Hepatocyte (in vitro differentiated cells): ENCODE measurements at places on chromosomes 1 and 21. TPM values are rescaled to one million over a fixed set of nuclear protein-coding genes. Genes with fewer than 3 reads are reported as not detected.
A peak's percentile ranks its signal among the peaks of the same experiment; 100 is the strongest.

Gene NUP210L
- not detected in 2 replicates for polyA plus RNA-seq

Gene PIGC
- polyA plus RNA-seq, result 43.3 and 47.0 TPM in 2 replicates

Gene PLA2G2D
- polyA plus RNA-seq, result not detected in 2 replicates

DNA sequence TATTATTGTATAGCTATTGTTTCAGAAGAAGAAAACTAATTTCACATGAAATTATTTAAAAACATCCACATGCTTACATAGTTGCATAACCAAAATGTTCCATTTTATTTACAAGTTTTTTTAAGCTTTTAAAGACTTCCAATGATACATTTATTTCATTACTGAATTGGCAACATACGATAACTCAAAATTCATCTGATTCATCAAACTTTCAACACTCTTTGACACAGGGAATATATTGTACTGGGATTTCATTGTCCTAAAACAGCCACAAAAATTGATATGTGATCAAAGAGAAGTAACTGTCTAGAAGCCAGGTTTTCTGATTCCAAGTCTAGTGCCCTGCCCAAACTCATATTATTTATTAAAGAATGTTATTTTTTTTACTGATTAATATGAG is 131.4 kb upstream of the USP24 start:
- no peak for DNase-seq

- peak; percentile 86 for DNase-seq
These were observed 125.7 kb upstream of the CXADR start for GRCh38 chr21:17387030-17387617.

GRCh38 chr1:29903548-29904166 is 667.3 kb downstream of the PTPRU start:
- peak; percentile 12 for DNase-seq

GRCh38 chr1:85449356-85449755 is 15.6 kb downstream of the DDAH1 start:
- no peak for DNase-seq

- peak; percentile 93 for DNase-seq
These were observed 41.8 kb downstream of the GATAD2B start for GRCh38 chr1:153880962-153881361.

GRCh38 chr21:42525676-42526378 is 12.2 kb downstream of the SLC37A1 start:
- DNase-seq, result no peak

- DNase-seq, result no peak
These were observed 12.5 kb downstream of the TRAF3IP3 start for GRCh38 chr1:209768354-209768774.

DNA sequence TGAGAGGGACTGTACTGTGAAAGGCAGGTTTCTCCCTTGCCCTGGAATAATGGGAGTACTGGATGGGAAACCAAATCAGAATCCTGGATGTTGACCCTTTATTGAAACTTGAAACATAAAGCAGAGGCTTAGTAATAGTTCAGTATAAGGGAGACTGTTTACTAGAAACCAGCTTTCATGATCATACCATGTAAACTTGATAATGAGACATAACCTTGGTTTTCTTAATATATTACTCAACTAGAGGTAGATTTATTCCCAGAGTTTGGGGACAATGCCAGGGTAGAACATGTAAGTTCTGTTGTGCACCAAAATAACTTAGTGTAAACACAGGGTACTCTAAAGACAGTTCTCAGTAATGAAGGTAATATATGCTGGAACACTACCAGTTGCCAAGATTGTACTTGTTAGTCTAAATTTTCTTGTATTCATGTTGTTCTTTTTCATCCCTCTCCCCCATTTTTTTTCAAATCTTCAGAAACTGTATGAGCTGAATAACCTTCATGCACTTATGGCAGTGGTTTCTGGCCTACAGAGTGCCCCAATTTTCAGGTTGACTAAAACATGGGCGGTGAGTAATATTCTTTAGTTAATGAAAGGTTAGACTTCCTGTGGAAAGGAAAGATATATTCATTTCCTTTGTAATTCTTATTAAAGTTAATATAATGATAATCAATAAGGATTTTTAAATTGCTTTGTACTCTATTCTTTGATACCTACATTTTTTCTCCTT is 49.6 kb downstream of the ANGPTL1 start:
- DNase-seq, result no peak

DNA sequence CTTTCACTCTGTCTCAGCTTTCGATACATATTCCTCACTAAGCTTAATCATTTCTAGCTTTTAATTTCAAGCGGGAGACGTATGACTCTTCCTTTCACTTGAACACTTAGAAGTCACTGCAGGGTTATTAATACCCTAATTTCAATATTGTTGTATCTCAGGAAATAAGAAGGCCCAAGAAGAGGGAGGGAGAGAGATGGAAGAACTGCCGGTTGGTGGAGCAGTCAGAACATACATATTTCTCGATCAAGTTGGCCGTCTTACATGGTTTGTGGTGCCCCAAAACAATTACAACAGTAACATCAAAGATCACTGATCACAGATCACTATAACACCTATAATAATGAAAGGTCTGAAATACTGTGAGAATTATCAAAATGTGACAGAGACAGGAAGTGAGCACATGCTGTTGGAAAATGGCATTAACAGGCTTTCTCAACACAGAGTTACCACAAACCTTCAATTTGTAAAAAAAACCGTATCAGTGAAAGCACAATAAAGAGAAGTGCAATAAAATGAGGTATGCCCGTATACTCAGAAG is 145.4 kb upstream of the HP1BP3 start:
- no peak for DNase-seq

GRCh38 chr1:224427346-224427745 is 7.3 kb downstream of the WDR26 start:
- no peak for DNase-seq

GRCh38 chr21:37605006-37605405 is 238.4 kb downstream of the DYRK1A start:
- no peak for DNase-seq

- DNase-seq, result no peak
These were observed 101.9 kb upstream of the DISP3 start for GRCh38 chr1:11377001-11377583.

DNA sequence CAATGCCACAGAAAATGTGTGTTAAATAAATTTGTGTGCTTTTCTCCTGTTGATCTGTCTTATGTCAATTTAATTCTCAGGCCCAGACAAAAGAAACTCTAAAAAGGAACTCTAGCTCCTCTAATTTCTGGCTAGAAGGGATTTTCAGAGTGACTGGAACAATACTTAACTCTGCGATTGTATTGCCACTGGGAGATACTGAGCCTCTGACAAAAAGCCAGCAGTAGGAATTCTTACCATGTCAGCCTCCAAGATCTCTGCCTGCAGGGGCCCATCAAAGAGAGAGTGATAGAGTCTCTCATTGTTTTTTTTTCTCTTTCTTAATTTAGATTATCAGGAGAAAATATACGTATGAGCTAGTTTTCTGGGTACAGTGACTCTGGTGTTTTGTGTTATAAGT is 1165.7 kb downstream of the BRINP3 start:
- DNase-seq, result no peak

DNA sequence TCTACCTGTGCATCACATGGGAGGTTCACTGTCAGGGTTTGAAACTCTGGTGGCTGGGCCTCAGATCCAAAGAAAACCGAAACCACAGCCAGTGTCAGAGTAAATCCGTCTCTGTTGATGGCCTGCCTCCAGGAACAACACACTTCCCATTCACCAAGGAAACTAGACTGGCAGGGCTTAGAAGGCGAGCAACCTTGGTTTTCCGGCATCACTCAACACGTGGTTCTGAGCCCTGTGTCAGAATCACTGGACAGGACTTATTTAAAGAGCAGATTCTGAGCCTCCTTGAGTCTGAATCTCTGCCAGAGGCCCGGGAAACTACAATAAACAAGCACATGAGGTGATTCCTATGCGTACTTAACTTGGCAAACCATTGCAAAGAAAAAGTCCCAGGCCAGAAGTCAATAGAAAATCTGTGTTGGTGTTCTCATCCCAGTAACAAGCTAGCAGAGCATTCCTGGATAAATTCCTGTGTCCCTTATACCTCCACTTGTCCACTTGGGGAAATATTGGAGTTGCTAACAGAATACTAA is 70.0 kb downstream of the KCTD3 start:
- DNase-seq, result peak; percentile 13

- no peak for DNase-seq
These were observed 26.2 kb downstream of the ERI3 start for GRCh38 chr1:44328671-44329416.

- DNase-seq, result no peak
These were observed 106.1 kb upstream of the CHODL start for GRCh38 chr21:18138507-18138906.
